Dermis microvascular lymphatic vessel endothelial cell (primary cell): ENCODE measurements at places on chromosomes 4 and X. TPM values are rescaled to one million over a fixed set of nuclear protein-coding genes. Genes with fewer than 3 reads are reported as not detected.

DNA sequence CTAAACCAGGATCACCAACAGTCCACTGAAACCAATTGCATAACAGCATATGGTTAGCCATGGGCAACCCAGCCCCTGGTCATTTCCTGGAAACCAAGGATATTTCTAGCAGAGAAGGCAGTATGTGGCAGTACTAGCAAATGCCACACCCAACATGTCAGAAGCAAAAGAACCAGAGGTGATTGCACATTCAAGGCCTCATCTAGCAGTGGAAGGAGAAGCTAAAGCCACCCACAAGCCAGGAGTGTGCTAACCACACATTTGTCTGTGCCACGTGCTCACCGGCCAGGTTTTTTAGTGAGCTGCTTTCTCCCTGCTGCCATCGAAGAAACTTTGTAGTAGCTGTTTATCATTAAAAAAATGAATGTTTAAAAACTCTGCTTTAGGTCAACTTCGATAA lies 42.0 kb downstream of the TEC start:
- DNase-seq = no peak

DNA sequence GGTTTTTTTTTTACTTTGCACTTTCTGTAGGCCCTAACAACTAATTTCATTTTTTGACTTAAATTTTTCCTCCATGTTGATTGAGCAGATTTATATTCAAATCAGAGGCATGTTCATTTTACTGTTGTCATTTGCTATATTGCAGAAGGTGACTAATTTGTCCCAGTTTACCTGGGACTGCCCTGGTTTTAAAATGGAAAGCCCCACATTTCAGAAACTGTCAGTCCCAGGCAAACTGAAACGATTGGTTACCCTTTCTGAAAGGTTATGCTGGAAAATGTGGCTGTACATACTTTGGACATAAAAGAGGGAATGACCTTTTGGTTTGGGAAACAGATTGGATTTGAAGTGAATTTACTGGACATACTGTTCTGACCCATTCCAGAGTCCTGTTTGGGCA lies 160.0 kb downstream of the SPCS3 start:
- DNase-seq = no peak

DNA sequence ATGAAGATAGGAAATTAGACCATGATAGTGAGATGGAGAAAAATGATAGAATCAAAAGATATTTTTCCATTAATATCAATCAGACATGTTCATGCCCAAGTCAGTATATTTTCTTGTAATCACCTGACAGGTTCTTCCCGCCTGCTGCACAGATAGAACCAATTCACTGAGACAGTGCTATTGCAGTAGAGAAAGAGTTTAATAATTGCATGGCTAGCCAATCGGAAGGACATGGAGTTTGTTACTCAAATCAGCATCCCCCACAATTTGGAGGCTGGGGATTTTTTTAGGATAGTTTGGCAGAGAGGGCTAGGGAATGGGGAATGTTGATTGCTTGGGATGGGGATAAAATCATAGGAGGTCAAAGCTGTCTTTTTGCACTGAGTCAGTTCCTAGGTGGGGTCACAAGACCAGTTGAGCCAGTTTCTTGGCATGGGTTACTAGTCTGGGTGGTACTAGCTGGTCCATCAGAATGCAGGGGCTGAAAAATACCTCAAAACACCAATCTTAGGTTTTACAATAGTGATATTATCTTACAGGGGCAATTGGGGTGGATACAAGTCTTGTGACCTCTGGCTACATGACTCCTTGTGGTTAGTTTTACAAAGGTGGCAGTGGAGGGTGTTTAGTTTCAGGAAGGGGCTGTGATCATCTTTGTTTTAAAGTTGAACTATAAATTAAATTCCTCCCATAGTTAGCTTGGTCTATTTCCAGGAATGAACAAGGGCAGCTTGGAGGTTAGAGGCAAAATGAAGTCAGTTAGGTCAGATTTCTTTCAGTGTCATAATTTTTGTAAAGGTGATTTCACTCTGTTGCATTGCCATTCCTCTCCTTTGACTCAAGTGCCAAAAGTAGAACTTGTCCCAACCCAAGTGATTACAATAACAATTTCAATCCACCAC lies 100.3 kb upstream of the PDE5A start:
- DNase-seq = no peak

DNA sequence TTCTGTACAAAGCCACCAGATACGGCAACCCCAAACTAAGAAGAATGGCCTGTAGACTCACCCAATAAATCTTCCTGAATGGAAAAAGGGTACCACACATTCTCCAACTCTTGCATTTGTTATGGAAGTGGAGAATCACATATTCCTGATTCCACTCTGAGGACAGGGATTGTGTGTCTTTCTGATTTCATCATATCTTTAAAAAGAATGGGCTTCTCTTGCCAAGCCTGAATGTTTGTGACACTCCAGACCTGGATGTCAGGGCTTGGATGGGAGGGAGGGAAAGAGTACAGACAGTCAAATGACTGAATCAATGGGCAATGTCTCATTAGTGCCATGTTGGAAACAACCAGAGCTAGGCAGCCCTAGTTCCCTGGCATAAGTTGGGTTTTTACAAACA lies 77.4 kb downstream of the PLAC1 start:
- DNase-seq = no peak

GRCh38 chr4:145446184-145446583 lies 35.5 kb upstream of the SMAD1 start:
- no peak for DNase-seq

GRCh38 chr4:185192059-185192458 lies 11.7 kb downstream of the CFAP97 start:
- no peak for DNase-seq

Gene SRPX
- 50.8 and 70.8 TPM in 2 replicates for total RNA-seq

Gene GPR173
- 0.90 and 1.8 TPM in 2 replicates for total RNA-seq

Gene ANK2
- 72.4 and 76.7 TPM in 2 replicates for total RNA-seq

Gene SORCS2
- total RNA-seq = under 0.01 TPM in 2 replicates

Gene KIF4A
- total RNA-seq = 4.3 and 9.5 TPM in 2 replicates
